ENCODE measurements at places on chromosomes 2 and 18. TPM values are rescaled to one million over a fixed set of nuclear protein-coding genes. Genes with fewer than 3 reads are reported as not detected.

DNA sequence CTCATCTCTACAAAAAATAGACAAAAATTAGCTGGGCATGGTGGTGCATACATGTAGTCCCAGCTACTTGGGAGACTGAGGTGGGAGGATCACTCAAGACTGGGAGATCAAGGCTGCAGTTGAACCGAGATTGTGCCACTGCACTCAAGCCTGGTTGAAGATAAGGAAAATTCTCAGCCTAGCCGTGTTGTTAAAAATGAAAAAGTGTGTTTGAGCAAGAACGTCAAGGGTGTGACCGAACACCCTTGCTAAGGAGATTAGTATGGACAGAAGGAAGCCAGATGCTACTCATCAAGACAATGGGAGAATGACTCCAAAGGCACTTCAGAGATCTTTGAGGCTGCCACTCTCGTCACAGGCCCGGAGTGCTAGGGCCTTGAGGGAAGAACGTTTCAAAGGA lies 70.0 kb upstream of the NDUFV2 start:
- no peak overlapping the region for H3K4me3 ChIP-seq
- H3K36me3 ChIP-seq: no peaks in the 10 kb centered on the region
- H3K27me3 ChIP-seq: no peaks in the 10 kb centered on the region
- no peaks in the 10 kb centered on the region for H3K4me1 ChIP-seq

The PCARE gene
- not detected for total RNA-seq

DNA sequence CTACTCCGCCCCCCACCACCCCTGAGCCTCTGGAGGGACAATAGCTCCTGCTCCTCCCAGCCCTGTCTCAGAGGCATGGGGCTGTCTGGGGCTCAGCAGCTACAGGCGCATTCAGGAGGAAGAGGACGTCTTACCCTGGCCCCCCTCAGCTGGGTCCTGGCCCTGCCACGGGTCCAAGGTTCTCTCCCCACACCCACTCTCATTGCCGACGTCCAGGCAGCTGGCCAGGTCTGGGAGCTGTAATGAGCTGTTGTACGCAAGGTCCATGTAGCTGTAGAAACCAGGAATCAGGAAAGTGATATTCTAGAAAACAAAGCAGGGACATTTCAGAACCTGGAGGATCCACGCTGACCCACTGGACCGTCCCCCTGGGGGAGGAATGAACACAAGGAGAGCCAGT lies 13.5 kb downstream of the PASK start:
- DNase-seq: no peak
- peaks cover 55% of the 10 kb centered on the region for H3K36me3 ChIP-seq
- H3K4me1 ChIP-seq: no peaks in the 10 kb centered on the region
- H3K27me3 ChIP-seq: no peaks in the 10 kb centered on the region
- no peak overlapping the region for H3K27ac ChIP-seq

The CD226 gene
- total RNA-seq: 57.4 TPM

The ATP6V1B1 gene
- total RNA-seq: not detected
